ENCODE measurements at places on chromosomes 1 and 21. TPM values are rescaled to one million over a fixed set of nuclear protein-coding genes. Genes with fewer than 3 reads are reported as not detected.
A peak's percentile ranks its signal among the peaks of the same experiment; 100 is the strongest.

GRCh38 chr1:84268346-84268745, 33.2 kb upstream of the SAMD13 start:
- no peak overlapping the region for H3K4me3 ChIP-seq
- DNase-seq: no peak
- H3K27me3 ChIP-seq: no peaks in the 10 kb centered on the region
- peaks cover 52% of the 10 kb centered on the region for H3K4me1 ChIP-seq
- H3K27ac ChIP-seq: no peak overlapping the region

DNA sequence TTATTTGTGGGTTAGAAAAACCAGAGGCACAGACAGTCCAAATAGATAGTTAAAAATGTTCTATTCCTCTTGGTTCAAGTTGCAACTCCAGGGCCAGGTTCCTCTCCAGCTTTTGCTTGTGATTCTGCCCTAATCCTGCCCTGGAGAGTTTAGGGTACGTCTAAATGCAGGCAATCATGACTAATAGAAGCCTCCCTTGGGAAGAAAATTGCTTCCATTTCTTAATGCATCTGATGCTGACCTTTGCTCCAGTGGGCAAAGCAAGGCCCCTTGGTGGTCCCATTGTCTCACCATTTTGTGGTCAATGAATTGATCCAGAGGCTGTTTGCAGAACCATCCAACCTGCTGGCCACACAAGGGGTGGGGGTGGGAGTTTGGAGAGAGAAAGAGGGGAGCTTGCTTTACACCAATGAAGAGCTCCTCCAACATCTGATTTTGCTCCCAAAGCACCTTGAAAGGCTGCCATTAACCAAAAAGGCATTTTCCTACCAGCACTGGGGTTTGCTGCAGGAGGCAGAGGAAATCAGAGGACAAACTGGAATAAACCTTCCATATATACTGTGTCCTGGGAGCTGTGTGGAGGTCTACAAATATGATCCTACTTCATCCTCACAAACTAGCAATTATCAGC, 31.3 kb downstream of the C8B start:
- no peaks in the 10 kb centered on the region for H3K36me3 ChIP-seq
- peaks cover 2% of the 10 kb centered on the region for H3K4me1 ChIP-seq
- H3K4me3 ChIP-seq: no peak overlapping the region
- H3K27me3 ChIP-seq: peaks cover 73% of the 10 kb centered on the region

GRCh38 chr1:19737104-19737825, 62.5 kb downstream of the TMCO4 start:
- no peak overlapping the region for H3K4me3 ChIP-seq
- H3K27ac ChIP-seq: no peak overlapping the region
- no peaks in the 10 kb centered on the region for H3K4me1 ChIP-seq
- H3K36me3 ChIP-seq: peaks cover 4% of the 10 kb centered on the region

GRCh38 chr1:83689921-83690868, 308.7 kb downstream of the TTLL7 start:
- H3K36me3 ChIP-seq: peaks cover 6% of the 10 kb centered on the region
- no peak for DNase-seq
- no peak overlapping the region for H3K4me3 ChIP-seq

Gene FMN2
- total RNA-seq: 0.33 TPM

GRCh38 chr1:172212124-172212523, 208.4 kb upstream of the C1orf105 start:
- DNase-seq: no peak
- H3K27ac ChIP-seq: peak overlapping the region; percentile 70
- H3K36me3 ChIP-seq: peaks cover 3% of the 10 kb centered on the region
- no peaks in the 10 kb centered on the region for H3K27me3 ChIP-seq

Gene SMCP
- total RNA-seq: not detected

GRCh38 chr1:33036051-33036525, 595 bp downstream of the AK2 start:
- no peaks in the 10 kb centered on the region for H3K36me3 ChIP-seq
- H3K4me3 ChIP-seq: peak overlapping the region; percentile 91
- peaks cover 26% of the 10 kb centered on the region for H3K4me1 ChIP-seq

All from mesothelial cell of epicardium (in vitro differentiated cells).